HepG2 (cell line): ENCODE measurements at places on chromosomes 5 and 9. TPM values are rescaled to one million over a fixed set of nuclear protein-coding genes. Genes with fewer than 3 reads are reported as not detected.

PTPRD gene
- total RNA-seq, result 0.35 TPM in 1 of 2 replicates, not detected in the other

- H3K4me3 ChIP-seq, result no peak overlapping the region
- H3K36me3 ChIP-seq, result peaks cover 25% of the 10 kb centered on the region; the same call in 1 of the 3 replicates
- no peaks in the 10 kb centered on the region for H3K27me3 ChIP-seq
- DNase-seq, result no peak
- H3K27ac ChIP-seq, result no peak overlapping the region
These were observed 13.8 kb downstream of the RGMB start for GRCh38 chr5:98787131-98787719.

IL4 gene
- total RNA-seq, result not detected in 2 replicates

DNA sequence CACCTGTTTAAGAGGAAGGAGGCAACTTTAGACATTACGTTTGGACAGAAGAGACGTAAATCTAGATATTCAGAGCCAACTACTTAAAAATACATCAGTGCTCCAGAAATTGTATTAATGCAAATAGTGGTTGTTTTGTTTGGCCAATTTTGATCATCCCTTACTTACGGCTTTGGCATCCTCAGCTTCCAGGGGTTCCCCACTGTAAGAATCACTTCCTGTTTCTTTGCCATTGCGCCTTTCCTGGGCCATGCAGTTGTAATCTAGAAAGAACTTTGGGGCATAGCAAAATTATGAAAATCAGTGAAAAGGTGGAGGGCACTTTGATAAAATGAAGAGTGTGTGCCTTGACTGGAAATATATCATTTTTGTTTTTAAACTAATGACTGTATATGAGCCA, 537.2 kb upstream of the TLE4 start:
- no peaks in the 10 kb centered on the region for H3K27me3 ChIP-seq
- no peak overlapping the region for H3K4me3 ChIP-seq
- H3K4me1 ChIP-seq, result no peaks in the 10 kb centered on the region
- DNase-seq, result no peak

COQ4 gene
- total RNA-seq, result 16.2 and 26.1 TPM in 2 replicates

DNA sequence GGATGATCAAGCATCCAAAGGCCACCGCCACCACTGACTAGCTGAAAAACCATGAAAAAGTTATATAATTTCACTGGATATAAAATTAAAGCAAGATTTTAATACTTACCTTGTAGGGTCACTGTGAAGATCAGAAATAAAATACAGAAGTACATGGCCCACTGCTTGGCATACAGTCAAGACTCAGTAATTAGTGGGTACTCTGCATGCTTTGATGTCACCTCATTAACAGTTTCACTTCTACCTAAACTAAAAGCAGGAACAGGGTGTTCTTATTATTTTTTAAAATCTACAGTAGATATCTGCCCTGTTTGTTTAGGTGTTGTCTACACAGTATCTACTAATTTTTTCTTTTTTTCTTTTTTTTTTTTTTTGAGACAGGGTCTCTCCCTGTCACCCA, 66.4 kb downstream of the NFIB start:
- H3K4me3 ChIP-seq, result no peak overlapping the region
- H3K27me3 ChIP-seq, result no peaks in the 10 kb centered on the region
- no peak for DNase-seq
- peaks cover 11% of the 10 kb centered on the region for H3K4me1 ChIP-seq
- H3K36me3 ChIP-seq, result no peaks in the 10 kb centered on the region

- H3K4me3 ChIP-seq, result no peak overlapping the region
- no peaks in the 10 kb centered on the region for H3K4me1 ChIP-seq
- H3K27ac ChIP-seq, result no peak overlapping the region
- no peak for DNase-seq
- H3K27me3 ChIP-seq, result no peaks in the 10 kb centered on the region
- no peaks in the 10 kb centered on the region for H3K36me3 ChIP-seq
These were observed 605.4 kb downstream of the TLE1 start for GRCh38 chr9:81083854-81084512.
